ENCODE measurements at places on chromosomes 4 and X. TPM values are rescaled to one million over a fixed set of nuclear protein-coding genes. Genes with fewer than 3 reads are reported as not detected.

The SMR3A gene
- not detected for total RNA-seq

The SHISA3 gene
- under 0.01 TPM for total RNA-seq

The CSAG1 gene
- total RNA-seq = not detected

The PRPS2 gene
- total RNA-seq = 48.9 TPM

The GPRASP3 gene
- 62.0 TPM for total RNA-seq

The P2RY8 gene
- under 0.01 TPM for total RNA-seq

GRCh38 chrX:110242371-110242770 lies 75.5 kb downstream of the AMMECR1 start:
- DNase-seq = no peak

DNA sequence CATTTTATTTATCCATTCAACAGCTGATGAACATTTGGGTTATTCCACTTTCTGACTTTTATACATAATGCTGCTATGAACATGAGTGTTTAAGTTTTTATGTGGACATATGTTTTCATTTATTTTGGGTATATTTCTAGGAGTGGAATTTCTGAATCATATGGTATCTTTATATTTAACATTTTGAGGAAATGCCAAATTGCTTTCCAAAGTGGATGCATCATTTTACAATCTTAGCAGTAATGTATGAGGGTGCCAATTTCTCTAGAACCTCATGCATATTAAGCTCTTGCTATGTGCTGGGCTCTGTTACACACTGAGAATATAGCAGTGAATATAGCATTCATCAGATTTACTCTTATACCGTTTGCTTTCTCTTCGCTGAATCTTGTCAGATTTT lies 983.7 kb downstream of the STIM2 start:
- no peak for DNase-seq

- no peak for DNase-seq
These were observed 22.9 kb downstream of the FHL1 start for GRCh38 chrX:136170139-136170800.

GRCh38 chrX:39167791-39168190 lies 366.5 kb downstream of the MID1IP1 start:
- no peak for DNase-seq

- no peak for DNase-seq
These were observed 176.5 kb downstream of the GBA3 start for GRCh38 chr4:22869235-22869634.

DNA sequence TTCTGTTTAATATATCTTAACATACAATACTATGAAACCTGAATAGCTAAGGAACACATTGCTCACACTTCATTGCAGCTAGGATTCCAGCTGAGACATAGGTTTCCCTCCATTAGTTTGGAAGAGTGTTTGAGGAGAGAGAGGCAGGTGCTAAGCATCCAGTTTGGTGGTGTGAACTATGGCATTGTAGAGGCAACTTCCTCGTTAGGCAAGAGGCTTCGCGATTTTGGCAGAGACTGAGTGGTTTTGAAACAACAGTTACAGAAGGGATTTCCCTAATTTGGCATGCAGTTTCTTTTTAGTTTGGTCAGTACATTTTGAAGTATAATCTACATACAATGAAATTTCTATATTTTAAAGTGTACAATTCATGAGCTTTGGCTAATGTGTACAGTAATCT lies 117.1 kb upstream of the BMP3 start:
- no peak for DNase-seq

DNA sequence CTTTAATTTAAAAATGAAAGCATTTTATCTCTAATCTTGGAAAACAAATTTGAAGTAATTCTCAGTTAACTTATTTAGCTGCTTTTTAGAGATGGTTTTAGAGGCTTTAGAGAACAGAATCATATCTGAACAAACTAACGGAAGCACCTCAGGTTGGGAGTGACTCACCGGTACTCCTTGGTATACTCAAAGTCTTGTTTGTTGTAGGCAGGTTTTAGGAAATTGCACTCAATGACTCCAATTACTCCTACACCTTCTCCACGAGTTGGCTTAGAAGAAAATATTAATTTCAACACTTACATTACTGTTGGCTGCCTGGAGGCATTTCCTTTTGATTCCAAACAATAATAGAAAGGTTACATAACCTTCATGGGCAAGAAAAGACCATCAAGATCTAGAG lies 23.6 kb downstream of the MORC4 start:
- no peak for DNase-seq

- no peak for DNase-seq
These were observed 69.6 kb downstream of the ABLIM2 start for GRCh38 chr4:8088966-8089491.

DNA sequence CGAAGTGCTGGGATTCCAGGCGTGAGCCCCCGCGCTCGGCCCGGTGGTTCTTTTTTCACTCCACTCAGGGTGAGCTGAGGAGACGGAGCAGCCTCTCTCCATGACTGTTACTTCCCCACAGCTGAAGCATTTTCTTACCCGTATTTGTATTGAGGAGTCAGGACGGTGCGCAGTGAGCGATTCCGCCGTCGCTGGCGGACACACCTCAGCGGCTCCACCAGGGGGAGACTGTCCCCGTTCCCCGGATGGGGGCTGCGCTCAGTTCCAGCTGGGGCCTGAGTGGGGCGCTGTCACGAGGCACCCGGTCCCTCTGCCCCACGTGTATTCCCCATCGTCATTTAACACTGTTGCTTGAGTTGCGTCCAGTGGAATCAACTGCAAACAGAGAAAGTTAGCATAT lies 844.0 kb upstream of the FRG1 start:
- DNase-seq = no peak

DNA sequence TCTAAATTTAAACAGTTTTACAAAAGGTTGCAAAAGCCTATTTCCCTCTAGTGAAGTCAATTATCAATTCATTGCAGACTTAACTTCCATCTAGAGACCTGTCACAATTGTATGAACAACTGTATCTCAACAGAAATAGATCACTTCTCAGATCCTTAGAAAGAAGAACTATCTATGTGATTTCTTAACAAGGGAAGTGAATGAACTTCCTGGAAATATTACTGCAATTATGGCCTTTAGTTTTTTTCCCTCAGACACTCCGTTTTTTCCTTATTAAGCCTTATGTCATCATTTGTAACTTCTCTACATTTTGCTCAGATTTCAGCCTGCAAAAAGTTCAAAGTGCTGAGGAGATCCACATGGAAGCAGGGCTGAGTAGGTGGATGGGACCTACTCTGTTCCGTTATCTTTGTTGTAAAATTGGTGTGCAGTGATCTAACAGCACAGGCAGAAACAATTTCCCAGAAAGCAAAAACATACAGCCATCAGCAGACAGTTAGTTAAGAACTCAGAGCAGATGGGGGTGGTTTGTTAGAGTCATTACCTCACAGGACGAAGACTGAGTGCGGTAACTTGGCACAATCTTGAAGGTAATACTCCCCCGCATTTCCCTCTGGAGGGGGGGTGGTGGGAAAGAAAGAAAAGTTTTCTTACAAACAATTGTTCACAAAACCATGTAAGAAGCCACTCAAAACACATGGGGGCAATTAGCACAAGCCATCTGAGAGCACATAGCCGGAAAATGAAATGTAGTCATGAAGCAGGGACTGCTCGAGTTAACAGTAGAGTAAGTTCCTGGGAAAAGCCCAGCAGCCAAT lies 112.3 kb downstream of the NYX start:
- no peak for DNase-seq

DNA sequence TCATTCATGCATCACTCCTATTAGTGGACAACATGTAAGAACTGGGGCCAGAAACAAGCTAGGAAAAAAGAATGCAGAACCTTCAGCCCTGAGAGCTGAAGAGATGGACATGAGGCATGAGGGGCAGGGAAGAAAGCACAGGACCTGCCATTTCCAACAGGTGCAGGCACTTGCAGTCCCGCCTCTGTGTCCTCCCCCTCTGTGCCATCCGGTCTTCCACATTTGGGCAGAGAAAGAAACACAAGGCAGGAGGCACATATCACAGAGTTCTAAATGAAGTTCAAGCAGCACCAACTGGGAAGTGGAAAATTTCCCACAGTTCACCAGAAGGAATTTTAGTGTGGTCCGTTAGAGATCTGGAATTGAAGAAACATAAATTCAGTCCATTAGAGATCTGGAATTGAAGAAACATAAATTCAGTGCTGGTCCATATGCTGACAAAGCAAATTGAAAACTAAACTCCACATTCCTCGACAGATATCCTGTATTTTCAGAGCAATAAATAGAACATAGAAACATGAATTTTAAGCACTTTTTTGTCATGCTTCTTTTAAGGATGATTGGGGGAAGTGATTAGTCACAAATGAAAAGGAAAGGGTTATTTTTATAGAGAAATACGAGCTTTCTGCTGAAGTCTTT lies 57.2 kb upstream of the DAPP1 start:
- DNase-seq = no peak

GRCh38 chr4:7166981-7167700 lies 25.2 kb upstream of the SORCS2 start:
- no peak for DNase-seq

DNA sequence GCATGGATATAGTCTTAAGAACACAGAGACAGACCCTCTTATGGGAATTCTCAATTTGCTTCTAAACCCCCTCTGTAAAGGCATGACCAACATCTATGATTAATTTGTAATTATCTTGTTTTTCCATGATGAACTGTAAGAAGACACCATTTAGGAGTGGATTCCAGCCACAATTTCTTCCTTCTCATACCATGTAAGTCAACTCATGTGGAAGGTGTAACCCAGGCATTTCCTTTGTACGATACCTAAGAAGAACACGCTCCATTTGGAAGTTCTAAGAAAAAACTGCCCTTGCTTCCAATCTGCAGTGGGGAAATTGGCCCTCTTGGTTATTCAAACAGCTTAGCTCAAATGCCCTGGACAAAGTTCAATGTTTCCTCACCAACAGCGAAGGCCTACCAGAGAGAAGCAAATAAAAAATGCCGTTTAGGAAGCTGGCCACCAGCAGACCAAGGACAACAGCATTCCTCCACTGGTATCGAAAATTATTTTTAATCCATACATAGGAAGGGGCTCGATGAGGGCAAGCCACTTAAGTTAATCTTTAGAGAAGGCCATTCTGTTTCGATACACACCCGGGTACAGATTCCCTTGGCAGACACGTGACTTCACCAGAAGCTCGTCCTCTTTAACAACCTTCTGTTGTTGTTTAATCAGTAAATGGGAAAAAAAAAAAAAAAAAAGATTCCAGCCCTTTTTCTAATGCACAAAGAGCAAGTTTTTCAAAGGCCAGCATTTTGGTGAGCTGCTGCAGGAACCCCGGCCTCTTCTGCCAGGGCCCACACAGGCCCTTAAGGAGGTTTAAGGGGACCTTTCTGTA lies 2.6 kb downstream of the DHRSX start:
- DNase-seq = no peak

GRCh38 chr4:118087366-118087765 lies 53.1 kb downstream of the NDST3 start:
- DNase-seq = no peak

DNA sequence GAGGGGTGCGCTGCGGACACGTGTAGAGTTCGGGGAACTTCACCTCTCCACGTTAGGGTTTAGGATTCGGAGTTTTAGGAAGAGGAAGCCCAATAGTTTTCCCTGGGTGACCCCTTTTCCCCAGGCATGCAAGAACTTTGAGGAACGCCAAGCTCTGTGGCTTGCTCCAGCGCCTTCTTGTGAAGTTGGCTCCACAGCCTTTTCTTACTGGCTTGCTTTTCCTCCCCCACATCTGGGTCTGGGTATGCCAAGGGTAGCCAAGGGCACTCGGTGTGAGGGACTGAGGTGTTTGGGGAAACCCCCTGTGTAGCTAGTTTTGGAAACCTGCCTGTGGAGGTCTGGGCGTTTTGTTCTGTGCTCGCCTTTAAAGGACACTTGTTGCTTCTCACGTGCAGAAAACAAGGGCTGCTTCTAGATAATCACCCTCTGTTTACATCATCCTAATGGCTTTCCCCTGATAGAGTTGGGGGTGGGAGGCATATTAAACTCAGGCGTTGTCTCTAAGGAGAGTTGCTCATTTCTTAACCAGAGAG lies 746 bp downstream of the EDNRA start:
- no peak for DNase-seq

GRCh38 chr4:40553995-40554394 lies 75.7 kb downstream of the RBM47 start:
- DNase-seq = no peak

DNA sequence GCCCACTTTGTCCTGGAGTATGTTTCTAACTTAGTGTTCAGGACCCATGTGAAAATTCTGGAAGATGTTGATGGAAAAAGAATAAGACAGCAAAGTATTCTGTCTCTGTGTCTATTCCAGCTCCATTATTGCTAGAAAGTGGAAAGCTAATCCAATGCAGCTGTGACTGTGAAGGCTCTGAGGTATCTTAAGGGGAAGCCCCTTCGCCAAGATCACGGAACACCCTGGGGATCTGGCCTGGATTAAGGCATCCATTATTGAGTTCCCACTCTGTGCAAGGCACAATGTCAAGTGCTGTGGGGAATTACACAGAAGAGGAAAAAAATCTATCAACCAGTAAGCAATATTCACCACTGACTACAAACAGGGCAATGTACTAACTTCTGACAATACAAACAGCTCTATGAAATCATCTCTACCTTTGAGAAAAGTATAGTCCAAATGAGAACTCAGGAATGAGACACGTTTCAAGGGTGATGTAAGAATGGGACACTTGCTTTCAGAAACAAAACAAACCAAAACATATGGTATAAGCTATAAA lies 222.1 kb downstream of the LDB2 start:
- DNase-seq = no peak

DNA sequence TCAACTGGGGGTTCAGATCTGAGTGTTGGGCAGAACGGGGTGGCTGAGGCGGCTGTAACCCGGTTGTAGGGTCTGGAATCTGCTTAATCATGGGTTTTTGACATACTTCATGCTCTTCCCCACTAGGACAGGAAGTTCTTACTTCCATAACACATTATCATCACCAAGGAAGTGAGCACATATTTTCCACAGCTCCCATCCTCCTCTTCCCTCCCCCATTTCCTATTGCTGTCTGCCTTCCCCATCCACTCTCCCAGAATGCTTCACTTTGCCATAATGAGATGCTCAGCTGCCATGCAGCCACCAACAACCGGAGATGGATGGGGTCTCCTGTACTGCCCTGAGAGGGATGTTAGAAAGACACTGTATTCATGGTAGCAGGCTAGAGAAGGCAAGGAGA lies 6.4 kb upstream of the DCUN1D4 start:
- DNase-seq = no peak

- DNase-seq = no peak
These were observed 18.9 kb downstream of the C4orf50 start for GRCh38 chr4:5999356-5999755.

DNA sequence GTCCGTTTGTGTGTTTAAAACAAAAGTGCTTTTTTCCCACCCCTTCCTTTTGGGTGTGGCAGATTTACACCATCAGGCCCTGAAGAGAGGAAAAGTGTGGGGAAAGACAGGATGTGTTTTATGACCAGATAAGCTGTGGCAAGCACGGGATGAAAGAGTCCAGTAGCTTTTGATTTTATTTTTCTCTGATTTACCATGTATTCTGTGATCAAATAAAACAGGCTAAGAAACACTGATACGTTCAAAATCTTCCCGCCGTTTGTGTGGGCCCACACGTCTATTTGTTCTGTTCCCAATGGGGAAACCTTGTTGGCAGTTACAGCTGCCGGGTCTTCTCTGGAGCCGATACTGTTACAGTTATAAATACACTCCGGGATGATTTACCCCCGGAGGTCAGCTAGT lies 10.8 kb downstream of the LRP2BP start:
- DNase-seq = no peak

GRCh38 chr4:147735413-147736301 lies 3.8 kb downstream of the ARHGAP10 start:
- DNase-seq = no peak

Measured in frontal cortex (tissue), 4 donors.